B cell (primary cell): ENCODE measurements at places on chromosomes 6 and 20.

DNA sequence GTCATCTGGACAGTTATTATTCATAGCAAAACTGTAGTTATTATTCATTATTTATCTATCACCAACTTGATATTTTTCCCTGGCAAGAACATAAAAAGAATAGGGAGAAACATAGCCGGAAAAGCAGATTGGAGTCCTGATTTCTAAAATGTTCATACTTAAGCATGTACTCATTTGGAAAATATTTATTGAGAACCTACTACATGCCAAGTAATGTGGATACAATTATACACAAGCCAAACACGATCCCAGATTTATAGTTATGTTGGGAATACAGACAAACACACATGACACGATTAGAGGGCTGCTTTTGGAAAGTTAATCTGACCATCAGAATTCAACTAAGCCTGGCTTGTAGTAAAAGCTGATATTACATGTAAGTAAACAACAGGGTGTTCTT, 30.7 kb downstream of the ARHGAP18 start:
- DNase-seq: no peak

- no peak for DNase-seq
Measured at GRCh38 chr6:132003516-132004178, 52.5 kb upstream of the CCN2 start.

GRCh38 chr20:15535863-15536262, 1037.4 kb downstream of the KIF16B start:
- DNase-seq: no peak

- no peak for DNase-seq
Measured at GRCh38 chr6:132259070-132259469, 142.2 kb downstream of the MOXD1 start.
